Activated naive CD8-positive, alpha-beta T cell treated with anti-CD3 and anti-CD28 coated beads, Interleukin-2, amount 50 U/mL, for 24 hours (primary cell): ENCODE measurements at places on chromosomes 2 and 18.

GRCh38 chr18:80247393-80247841, at the start of gene PARD6G:
TSS of gene PARD6G (minus strand) at chr18:80247514. CDS start at chr18:80247348, 166 bp downstream.
- peaks cover 34% of the 10 kb centered on the region for H3K27me3 ChIP-seq
- no peak within 1 kb of the TSS for H3K4me3 ChIP-seq
- peaks cover 8% of the 10 kb centered on the region for H3K4me1 ChIP-seq
- no peaks in the 10 kb centered on the region for H3K36me3 ChIP-seq

GRCh38 chr2:195406886-195407603, 250.0 kb upstream of the SLC39A10 start:
- H3K27me3 ChIP-seq = no peaks in the 10 kb centered on the region
- DNase-seq = peak; percentile 8
- no peaks in the 10 kb centered on the region for H3K36me3 ChIP-seq
- peaks cover 10% of the 10 kb centered on the region for H3K4me1 ChIP-seq

DNA sequence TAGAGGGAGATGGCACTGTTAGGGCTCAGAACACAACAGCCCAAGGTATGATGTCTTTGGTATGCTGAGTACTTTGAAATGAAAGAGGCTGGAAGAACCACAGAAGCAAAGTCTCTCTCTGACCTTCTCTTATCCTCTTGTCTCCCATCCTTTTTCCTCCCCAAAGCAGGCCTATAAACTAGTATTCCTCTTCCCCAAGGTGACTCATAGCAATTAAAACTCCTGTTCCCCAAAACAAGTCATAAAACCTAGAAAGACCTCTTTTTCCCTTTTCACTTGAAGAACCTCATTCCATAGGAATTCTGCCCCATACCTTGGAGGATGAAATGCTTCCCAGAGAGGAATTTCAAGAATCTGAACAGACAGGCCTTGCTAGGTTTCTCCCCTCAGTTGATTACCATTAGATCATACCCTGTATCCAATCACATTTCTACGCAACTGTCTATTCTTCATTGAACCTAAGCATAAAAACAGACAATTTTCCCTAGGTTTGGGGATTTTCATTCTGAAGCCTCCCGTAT, 25.7 kb downstream of the MDH1 start:
- no peak overlapping the region for H3K4me3 ChIP-seq
- no peak overlapping the region for H3K27ac ChIP-seq
- no peaks in the 10 kb centered on the region for H3K4me1 ChIP-seq
- peaks cover 6% of the 10 kb centered on the region for H3K27me3 ChIP-seq
- DNase-seq = no peak
- no peaks in the 10 kb centered on the region for H3K36me3 ChIP-seq

- H3K36me3 ChIP-seq = no peaks in the 10 kb centered on the region
- no peak overlapping the region for H3K27ac ChIP-seq
- H3K27me3 ChIP-seq = peaks cover 2% of the 10 kb centered on the region
- no peaks in the 10 kb centered on the region for H3K4me1 ChIP-seq
These were observed 31.8 kb downstream of the TDRD15 start for GRCh38 chr2:21155365-21156136.

DNA sequence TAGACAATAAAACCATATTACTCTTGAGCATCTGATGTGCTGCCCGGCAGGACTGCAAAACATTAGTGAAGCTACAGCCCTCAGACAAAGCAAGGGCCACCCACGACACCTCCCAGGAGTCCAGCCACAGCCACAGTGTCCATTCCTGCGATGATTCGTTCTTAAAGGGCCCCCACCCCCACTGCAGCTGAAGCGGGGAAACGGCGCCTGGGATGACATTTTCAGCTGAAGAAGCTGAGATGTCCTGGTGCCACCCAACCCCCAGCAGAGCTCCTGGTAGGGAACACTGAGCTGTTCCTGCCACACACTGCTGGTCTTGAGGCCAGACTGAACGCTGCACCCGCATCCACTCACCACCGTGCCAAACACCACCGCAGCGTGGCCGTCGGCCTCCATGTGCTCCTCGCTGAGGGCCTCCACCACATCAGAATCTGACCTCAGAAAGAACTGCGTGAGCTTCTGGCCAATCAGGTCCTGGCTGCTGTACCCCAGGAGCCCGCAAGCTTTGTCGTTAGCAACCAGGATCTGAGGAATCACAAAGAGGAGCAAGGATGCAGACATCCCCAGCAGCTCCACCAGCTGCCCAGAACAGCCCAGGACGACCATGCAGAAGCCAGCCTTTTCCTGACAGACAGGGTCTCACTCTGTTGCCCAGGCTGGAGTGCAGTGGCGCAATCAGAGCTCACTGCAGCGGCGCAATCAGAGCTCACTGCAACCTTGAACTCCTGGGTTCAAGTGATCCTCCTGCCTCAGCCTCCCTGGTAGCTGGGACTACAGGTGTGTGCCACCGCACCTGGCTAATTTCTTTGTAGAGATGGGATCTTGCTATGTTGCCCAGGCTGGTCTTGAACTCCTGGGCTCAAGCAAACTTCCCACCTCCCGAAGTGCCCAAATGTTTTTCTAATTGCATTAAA, 9.5 kb downstream of the PASK start:
- no peak for DNase-seq
- no peaks in the 10 kb centered on the region for H3K4me1 ChIP-seq
- H3K36me3 ChIP-seq = peaks cover 22% of the 10 kb centered on the region
- no peak overlapping the region for H3K4me3 ChIP-seq
- no peaks in the 10 kb centered on the region for H3K27me3 ChIP-seq

- no peaks in the 10 kb centered on the region for H3K36me3 ChIP-seq
- H3K27ac ChIP-seq = no peak overlapping the region
- no peaks in the 10 kb centered on the region for H3K4me1 ChIP-seq
- H3K4me3 ChIP-seq = no peak overlapping the region
These were observed 129.6 kb upstream of the DNAJC10 start for GRCh38 chr2:182586426-182586825.

GRCh38 chr2:149740490-149740889, 152.9 kb upstream of the MMADHC start:
- no peak overlapping the region for H3K27ac ChIP-seq
- DNase-seq = no peak
- H3K4me1 ChIP-seq = no peaks in the 10 kb centered on the region
- H3K27me3 ChIP-seq = no peaks in the 10 kb centered on the region
- no peak overlapping the region for H3K4me3 ChIP-seq
- H3K36me3 ChIP-seq = no peaks in the 10 kb centered on the region

DNA sequence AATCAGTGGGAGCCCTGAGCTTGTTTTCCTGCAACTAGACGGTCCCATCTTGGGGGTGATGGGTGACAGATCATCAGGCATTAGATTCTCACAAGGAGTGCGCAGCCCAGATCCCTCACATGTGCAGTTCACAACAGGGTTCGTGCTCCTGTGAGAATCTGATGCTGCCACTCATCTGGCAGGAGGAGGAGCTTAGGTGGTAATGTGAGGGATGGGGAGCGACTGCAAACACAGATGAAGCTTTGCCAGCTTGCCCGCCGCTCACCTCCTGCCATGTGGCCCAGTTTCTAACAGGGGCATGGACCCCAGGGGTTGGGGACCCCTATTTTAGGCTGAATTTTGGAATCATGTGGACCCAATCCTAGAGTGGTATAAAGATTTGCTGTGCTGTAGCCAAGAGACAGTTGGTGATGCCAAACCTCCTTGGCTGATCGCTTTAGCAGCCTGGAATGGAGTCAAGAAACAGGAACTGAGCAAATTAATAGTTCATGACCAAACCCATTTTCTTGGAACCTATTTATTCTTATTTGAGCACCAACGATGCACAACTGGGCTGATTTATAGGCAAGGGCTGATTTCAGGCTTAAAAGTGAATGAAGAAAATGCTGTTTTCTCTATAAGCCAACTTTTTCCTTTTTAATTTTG, 25.7 kb downstream of the LPIN1 start:
- no peaks in the 10 kb centered on the region for H3K27me3 ChIP-seq
- DNase-seq = no peak
- no peak overlapping the region for H3K4me3 ChIP-seq
- H3K36me3 ChIP-seq = peaks cover 46% of the 10 kb centered on the region
- H3K4me1 ChIP-seq = peaks cover 31% of the 10 kb centered on the region
- no peak overlapping the region for H3K27ac ChIP-seq

DNA sequence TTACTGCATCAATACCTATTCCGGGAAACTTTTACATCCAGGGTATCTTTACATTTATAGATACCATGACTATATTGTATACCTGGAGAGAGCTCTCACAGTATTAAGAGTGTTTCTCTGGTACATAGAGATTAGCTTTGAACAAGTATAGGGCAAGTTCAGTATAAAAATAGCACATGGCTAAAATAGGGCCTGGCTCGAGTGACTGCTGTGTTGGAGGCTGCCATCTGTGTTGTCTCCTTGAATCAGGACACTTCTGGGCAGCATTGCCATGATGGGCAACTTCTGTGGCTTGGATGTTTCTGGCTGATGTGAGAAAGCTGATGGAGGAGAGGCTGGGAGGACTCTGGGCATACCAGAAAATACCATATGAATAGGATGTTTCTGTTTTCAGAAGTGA, 18.7 kb downstream of the ARHGAP28 start:
- H3K36me3 ChIP-seq = no peaks in the 10 kb centered on the region
- no peaks in the 10 kb centered on the region for H3K27me3 ChIP-seq
- H3K4me3 ChIP-seq = no peak overlapping the region
- no peaks in the 10 kb centered on the region for H3K4me1 ChIP-seq

GRCh38 chr2:71181316-71181715, 45.6 kb downstream of the PAIP2B start:
- H3K36me3 ChIP-seq = no peaks in the 10 kb centered on the region
- H3K4me1 ChIP-seq = no peaks in the 10 kb centered on the region
- H3K4me3 ChIP-seq = no peak overlapping the region
- no peaks in the 10 kb centered on the region for H3K27me3 ChIP-seq
- no peak overlapping the region for H3K27ac ChIP-seq
- DNase-seq = no peak

- peak overlapping the region; percentile 94 for H3K4me3 ChIP-seq
- no peaks in the 10 kb centered on the region for H3K27me3 ChIP-seq
- no peak for DNase-seq
- H3K36me3 ChIP-seq = peaks cover 30% of the 10 kb centered on the region
- H3K4me1 ChIP-seq = peaks cover 73% of the 10 kb centered on the region
These were observed 825 bp downstream of the THUMPD2 start for GRCh38 chr2:39778233-39778632.

DNA sequence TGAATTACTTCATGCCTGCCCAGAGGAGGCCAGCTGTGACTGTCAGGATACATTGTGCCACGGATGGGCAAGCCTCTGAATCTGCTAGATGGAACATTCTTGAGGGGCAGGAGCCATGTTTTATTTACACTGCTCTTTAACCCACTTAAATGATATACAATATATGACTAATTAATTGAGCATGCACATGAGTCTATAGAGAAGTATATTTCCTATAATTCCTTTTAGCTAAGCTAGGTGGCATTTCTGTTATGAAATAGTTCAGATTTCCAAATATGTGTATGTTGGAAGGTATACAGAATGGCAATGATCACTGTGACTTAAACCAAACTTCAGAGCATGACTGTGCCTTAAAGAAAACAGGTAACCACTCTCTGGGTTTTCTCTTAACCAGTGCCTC, 131.7 kb downstream of the RAB3GAP1 start:
- DNase-seq = no peak
- no peaks in the 10 kb centered on the region for H3K27me3 ChIP-seq
- H3K4me3 ChIP-seq = no peak overlapping the region
- H3K27ac ChIP-seq = no peak overlapping the region

DNA sequence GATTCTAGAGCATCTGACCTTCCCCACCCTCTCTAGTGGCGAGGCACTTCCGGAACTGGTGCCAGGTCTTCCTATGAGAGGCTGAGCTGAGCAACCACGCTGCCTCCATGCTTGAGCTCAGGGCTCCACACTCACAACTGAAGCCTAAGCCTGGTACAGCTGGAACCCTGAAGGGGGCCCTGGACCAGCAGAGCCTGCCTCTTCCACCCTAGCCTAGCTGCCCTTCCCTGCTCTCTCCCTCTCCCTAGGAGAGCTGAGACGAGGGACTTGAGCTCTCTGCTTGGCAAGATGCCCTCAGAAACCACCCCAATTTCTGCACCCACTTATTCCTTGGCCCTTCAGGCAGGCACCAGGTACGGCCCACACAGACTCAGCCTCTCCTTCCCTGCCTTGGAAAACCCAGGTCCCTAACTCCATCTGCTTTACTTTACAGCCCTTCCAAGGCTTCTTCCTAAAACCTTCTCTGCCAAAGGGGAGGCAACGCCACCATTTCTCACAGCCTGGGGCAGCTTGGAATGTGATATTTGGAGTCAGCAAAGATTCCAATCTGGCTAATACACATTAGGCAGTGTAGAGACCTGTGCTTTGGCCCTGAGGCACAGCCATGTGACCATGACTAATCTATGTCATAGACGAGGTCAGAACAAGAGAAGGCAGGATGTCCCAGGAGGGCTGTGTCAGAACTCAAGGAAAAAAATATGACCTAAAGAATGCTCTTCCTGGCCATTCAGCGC, 18.8 kb downstream of the COX7A2L start:
- no peak for DNase-seq
- no peak overlapping the region for H3K4me3 ChIP-seq
- peaks cover 58% of the 10 kb centered on the region for H3K36me3 ChIP-seq
- H3K4me1 ChIP-seq = peaks cover 23% of the 10 kb centered on the region
- H3K27ac ChIP-seq = peak overlapping the region; percentile 77
- H3K27me3 ChIP-seq = no peaks in the 10 kb centered on the region

DNA sequence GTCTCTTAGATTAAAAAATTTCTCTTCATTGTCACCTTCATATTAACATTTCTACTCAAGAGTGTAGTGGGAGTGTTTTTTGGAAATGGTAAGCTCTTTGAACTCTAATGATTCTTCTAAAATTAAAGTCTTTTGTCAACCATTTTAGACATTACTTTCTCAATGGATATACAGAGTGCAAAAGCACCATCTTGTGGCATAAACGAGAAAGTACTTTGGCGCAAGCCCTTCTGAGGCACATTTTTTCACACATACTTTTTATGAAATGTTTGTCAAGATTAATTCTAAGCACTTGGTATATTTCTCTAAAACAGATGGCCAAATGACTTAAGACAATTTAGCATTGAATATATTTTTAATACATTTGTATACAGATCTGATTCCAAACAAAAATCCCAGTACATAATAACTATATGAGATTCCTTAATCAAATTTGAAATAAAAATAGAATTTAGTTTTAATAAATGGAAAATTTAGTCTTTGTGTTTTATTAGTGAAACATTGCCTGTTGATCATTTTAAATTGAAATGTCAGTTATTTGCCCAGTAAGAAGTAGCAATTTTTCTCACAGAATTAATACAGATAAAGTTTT, 63.3 kb upstream of the GALNT5 start:
- H3K36me3 ChIP-seq = no peaks in the 10 kb centered on the region
- H3K4me3 ChIP-seq = no peak overlapping the region
- H3K27ac ChIP-seq = no peak overlapping the region
- no peaks in the 10 kb centered on the region for H3K27me3 ChIP-seq
- DNase-seq = no peak

GRCh38 chr2:187934236-187934635, 357.4 kb upstream of the GULP1 start:
- H3K27me3 ChIP-seq = no peaks in the 10 kb centered on the region
- DNase-seq = no peak
- no peak overlapping the region for H3K4me3 ChIP-seq
- H3K36me3 ChIP-seq = no peaks in the 10 kb centered on the region
- no peak overlapping the region for H3K27ac ChIP-seq
- no peaks in the 10 kb centered on the region for H3K4me1 ChIP-seq

GRCh38 chr2:68667371-68667770, 24.0 kb downstream of the PROKR1 start:
- H3K27ac ChIP-seq = no peak overlapping the region
- peaks cover 22% of the 10 kb centered on the region for H3K4me1 ChIP-seq
- no peak overlapping the region for H3K4me3 ChIP-seq
- peaks cover 25% of the 10 kb centered on the region for H3K27me3 ChIP-seq
- DNase-seq = no peak
